ENCODE measurements at places on chromosomes 7 and 10. TPM values are rescaled to one million over a fixed set of nuclear protein-coding genes. Genes with fewer than 3 reads are reported as not detected.

Gene RABGEF1
- 28.2 TPM for total RNA-seq

Gene FASTK
- total RNA-seq: 100 TPM

Gene MYPN
- total RNA-seq: 3.8 TPM

Gene PTER
- 0.14 TPM for total RNA-seq

Gene GET4
- 50.6 TPM for total RNA-seq

Gene AGBL3
- not detected for total RNA-seq

Gene PON1
- total RNA-seq: not detected

Gene OR2A5
- not detected for total RNA-seq

Gene RSPH10B2
- not detected for total RNA-seq

Gene NUDT13
- 1.1 TPM for total RNA-seq

Gene RARRES2
- total RNA-seq: not detected

Gene OR13A1
- not detected for total RNA-seq

Gene COPG2
- 39.2 TPM for total RNA-seq

Gene AGAP5
- total RNA-seq: 24.6 TPM

Gene GJD4
- total RNA-seq: not detected

Gene SCD
- 512 TPM for total RNA-seq

Gene SFTPD
- total RNA-seq: not detected

Gene THSD7A
- 0.41 TPM for total RNA-seq

Gene CNNM1
- total RNA-seq: not detected

Gene LRMDA
- total RNA-seq: not detected

Gene PAPOLB
- 0.02 TPM for total RNA-seq

Gene CTAGE4
- total RNA-seq: 0.15 TPM

Gene DKK1
- total RNA-seq: 31.2 TPM

Gene OPN4
- total RNA-seq: 0.02 TPM

Gene EBLN1
- total RNA-seq: not detected

Gene AUTS2
- 4.7 TPM for total RNA-seq

Gene SMO
- 15.5 TPM for total RNA-seq

Gene TEX36
- total RNA-seq: not detected

Gene AGAP4
- total RNA-seq: 6.6 TPM

Gene SEMA3D
- total RNA-seq: 35.3 TPM

Gene KCNIP2
- total RNA-seq: not detected

Gene NRAP
- not detected for total RNA-seq

Gene TMEM184A
- 2.3 TPM for total RNA-seq

Gene FAM237B
- total RNA-seq: not detected

Gene OPALIN
- total RNA-seq: not detected

Gene FOXI2
- not detected for total RNA-seq

Gene DDC
- not detected for total RNA-seq

Gene GPR26
- total RNA-seq: not detected

Gene PLEKHS1
- 0.80 TPM for total RNA-seq

Gene MINDY4
- total RNA-seq: 7.5 TPM

Gene GNGT1
- total RNA-seq: not detected

Gene VSTM4
- 0.29 TPM for total RNA-seq

Gene MOGAT3
- total RNA-seq: not detected

Gene APBB1IP
- total RNA-seq: not detected

Gene NACAD
- total RNA-seq: 2.0 TPM

Gene MSMB
- not detected for total RNA-seq

Gene ITGB8
- 107 TPM for total RNA-seq

Gene DGKB
- not detected for total RNA-seq

Gene EGFR
- 12.6 TPM for total RNA-seq

Measured in H4 (cell line).